ENCODE measurements at places on chromosomes 11 and 22.

DNA sequence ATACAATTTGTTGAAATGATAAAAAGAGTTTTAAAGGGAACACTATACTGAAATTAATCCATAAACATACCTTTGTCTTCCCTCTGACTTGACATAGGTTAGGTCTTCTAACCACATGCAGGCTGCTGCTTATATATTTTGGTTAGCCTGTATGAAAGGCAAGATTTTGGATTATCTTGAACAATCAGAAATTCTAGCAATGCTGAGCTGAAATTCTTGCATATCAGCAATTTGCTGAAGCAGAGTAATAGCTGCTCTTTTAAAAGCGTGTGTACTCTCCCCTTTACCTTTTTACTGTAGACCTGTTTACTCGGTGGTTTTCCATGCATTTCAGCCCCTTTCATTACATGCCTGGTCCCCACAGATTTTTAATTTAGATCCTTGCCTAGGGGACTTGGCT is 34.0 kb downstream of the CWC15 start:
- no peak for DNase-seq

DNA sequence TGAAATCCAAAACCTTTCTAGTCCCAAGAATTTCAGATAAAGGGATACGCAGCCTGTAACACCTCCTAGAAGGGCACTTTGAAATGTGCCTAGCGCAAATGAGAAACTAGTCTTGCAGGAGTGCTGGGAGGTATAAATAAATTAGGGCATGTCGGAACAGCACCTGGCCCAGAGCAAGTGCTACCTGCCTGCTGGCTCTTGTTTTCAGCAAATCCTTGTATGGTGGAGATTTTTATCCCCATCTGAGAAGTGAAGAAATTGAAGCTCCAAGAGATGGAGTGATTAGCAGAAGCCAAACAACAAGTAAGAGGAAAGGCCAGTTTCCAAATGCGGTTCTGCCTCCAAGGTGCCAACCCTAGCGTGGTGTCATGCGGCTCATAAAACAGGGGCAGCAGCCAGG is 36.7 kb upstream of the TFIP11 start:
- DNase-seq: no peak

- DNase-seq: no peak
Measured at GRCh38 chr11:43908683-43909082, 28.1 kb downstream of the ALKBH3 start.

DNA sequence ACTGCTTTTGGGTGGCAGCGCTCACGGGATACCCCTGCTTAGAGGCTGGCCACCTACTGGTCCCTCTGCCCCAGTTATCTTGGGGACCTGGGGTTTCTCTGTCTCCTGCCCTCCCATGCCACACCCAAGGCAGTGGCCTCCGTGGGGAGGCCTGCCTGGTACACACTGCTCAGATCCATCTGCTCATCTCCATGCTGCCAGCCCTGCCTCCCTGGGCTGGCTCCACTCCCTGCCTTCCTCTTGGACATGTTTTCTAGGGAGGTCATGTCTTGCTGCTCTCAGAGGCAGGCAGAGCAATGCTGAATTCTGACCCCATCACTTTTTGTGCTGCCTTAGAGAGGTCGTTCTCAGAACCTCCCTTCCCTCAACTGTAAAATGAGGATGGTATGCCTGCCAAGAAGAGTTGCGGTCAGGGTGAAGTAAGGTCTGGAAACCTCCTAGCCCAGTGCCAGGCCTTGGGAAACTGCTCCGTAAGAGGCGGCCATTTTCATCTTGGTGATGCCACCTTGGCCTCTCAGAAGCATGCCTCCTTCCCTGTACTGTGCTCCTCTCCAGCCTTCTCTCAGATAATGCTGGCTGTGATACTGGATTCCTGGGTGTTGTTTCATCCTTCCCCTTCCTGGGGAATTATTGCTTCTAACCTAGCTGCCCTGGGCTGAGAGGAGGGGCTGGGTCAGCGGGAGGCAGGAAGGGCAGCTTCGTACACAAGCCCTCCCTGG is 186.4 kb upstream of the ZBED5 start:
- no peak for DNase-seq

DNA sequence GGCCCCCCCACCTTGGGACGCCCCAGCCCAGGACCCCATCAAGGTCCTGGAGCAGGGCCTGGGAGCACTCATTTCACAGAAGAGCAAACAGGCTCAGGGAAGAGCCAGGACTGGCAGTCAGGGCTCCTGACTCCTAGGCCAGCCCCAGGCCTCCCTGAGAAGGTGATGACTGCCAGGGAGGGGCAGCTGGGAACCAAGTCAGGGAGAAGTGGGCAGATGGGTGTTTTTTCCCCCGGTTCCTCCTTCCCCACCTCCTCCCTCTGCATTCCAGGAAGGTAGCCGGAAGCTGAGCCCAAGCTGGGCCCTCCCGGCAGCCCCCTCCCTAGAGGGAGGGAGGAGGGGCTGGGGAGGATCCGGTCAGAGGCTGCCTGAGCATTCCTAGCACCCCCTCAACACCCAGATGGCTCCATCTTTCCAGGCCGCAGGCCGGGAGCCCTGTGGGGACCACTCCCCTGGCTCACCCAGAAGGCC is 19.6 kb downstream of the MYRF start:
- no peak for DNase-seq

DNA sequence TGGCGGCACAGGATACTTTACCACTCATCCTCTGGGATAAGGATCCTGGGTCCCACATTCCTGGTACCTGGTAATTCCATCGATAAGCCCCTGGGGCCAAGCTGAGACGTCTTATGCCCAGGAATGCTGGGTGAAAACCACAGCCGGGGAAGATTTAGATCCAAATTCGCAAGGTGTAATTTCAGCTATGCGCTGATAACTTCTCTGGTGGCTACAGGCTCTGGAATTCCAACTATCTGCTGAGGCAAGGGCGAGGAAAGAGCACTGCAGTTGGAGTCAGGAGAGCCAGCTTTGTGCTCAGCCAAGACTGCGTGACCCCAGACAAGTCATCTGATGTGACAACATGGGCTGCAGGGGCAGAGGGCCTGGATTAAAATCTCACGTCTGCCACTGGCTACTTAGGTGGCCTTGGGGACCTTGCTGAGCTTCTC is 9.9 kb upstream of the MYEOV start:
- no peak for DNase-seq

- DNase-seq: no peak
Measured at GRCh38 chr11:14029440-14029839, 66.9 kb downstream of the SPON1 start.

DNA sequence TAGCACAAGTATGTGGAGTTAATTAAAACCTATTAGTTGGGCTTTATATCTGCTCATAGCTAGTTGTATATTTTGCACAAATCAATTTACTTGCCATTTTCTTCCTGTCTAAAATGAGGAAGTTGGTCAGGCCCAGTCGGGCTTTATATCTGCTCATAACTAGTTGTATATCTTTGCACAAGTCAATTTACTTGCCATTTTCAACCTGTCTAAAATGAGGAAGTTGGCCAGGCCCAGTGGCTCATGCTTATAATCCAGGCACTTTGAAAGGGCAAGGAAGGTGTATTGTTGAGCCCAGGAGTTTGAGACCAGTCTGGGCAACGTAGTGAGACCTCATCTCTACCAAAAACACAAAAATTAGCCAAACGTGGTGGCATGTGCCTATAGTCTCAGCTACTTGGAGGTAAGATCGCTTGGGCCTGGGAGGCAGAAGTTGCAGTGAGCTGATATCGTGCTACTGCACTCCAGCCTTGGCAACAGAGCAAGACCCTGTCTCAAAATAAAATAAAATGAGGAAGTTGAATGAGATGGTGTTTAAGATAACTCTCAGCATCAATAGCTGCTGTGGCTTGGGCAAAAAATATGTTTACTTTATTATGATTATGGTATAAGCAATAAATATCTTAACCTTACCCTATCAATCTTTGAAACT is 1558.6 kb upstream of the RAG2 start:
- DNase-seq: no peak

DNA sequence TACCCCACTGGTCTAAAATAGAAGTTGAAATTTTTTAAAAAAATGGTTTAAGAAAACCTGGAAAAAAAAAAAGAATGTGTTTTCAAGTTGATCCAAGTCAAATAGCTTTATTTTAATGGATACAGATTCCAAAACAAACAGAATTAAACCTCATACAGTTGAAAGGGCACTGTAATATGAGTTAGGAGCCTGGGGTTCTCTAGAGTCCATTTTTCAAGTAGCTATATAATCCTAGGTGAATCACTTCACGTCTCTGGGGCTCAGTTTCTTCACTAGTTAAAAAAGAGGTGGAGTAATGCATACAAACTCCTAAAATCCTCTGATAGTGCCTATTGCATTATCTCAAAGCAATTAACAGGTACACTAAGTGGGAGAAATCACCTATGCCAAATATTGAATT is 132.9 kb downstream of the BBOX1 start:
- DNase-seq: no peak

- no peak for DNase-seq
Measured at GRCh38 chr11:35363246-35363801, 56.0 kb downstream of the SLC1A2 start.

DNA sequence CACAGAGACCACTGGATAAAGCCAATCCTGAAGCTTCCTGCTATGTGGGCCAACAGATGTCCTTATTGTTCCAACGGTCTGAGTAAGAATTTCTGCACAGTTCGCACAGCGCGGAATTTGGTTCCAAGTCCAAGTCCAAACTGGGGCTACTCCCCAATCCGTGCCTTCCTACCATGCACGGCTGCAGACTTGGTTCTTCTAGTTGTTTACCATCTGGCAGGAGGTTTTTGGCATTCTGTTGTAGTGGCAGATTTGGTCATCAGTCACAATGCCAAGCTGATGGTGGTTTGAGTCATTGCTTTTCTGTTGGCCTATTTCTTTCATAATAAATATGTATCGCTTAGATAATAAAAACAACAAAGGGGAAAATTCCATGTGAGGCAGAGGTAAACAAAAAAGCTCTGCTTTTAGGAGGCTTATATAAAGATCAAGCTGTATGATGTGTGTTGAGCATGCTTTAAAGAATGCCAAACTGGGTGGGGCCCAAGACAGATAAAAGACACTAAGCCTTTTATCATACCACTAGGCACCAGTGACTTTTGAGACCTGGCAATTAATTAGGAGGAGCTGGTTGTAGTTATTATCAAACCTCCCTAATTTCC is 52.5 kb upstream of the SYN3 start:
- DNase-seq: no peak
